Myocyte (in vitro differentiated cells): ENCODE measurements at places on chromosomes 7 and 10. TPM values are rescaled to one million over a fixed set of nuclear protein-coding genes. Genes with fewer than 3 reads are reported as not detected.
A peak's percentile ranks its signal among the peaks of the same experiment; 100 is the strongest.

GRCh38 chr7:155254018-155254417, 43.7 kb upstream of the INSIG1 start:
- DNase-seq = no peak

GRCh38 chr7:55048221-55048859, 29.5 kb downstream of the EGFR start:
- DNase-seq = peak; percentile 53

Gene FAM241B
- not detected in 2 replicates for total RNA-seq

Gene SLC29A4
- 4.4 and 4.8 TPM in 2 replicates for total RNA-seq

- no peak for DNase-seq
Measured at GRCh38 chr10:11517150-11517549, 94.3 kb downstream of the USP6NL start.

GRCh38 chr10:90964781-90965465, 44.0 kb upstream of the ANKRD1 start:
- DNase-seq = no peak

Gene MMP21
- not detected in 2 replicates for total RNA-seq

GRCh38 chr7:89474456-89474855, 678.9 kb upstream of the TEX47 start:
- DNase-seq = no peak

GRCh38 chr7:32244806-32245345, 174.7 kb upstream of the PDE1C start:
- no peak for DNase-seq

Gene CYP26A1
- total RNA-seq = not detected in 2 replicates
